B cell (primary cell): ENCODE measurements at places on chromosomes 11 and 22. TPM values are rescaled to one million over a fixed set of nuclear protein-coding genes. Genes with fewer than 3 reads are reported as not detected.

DNA sequence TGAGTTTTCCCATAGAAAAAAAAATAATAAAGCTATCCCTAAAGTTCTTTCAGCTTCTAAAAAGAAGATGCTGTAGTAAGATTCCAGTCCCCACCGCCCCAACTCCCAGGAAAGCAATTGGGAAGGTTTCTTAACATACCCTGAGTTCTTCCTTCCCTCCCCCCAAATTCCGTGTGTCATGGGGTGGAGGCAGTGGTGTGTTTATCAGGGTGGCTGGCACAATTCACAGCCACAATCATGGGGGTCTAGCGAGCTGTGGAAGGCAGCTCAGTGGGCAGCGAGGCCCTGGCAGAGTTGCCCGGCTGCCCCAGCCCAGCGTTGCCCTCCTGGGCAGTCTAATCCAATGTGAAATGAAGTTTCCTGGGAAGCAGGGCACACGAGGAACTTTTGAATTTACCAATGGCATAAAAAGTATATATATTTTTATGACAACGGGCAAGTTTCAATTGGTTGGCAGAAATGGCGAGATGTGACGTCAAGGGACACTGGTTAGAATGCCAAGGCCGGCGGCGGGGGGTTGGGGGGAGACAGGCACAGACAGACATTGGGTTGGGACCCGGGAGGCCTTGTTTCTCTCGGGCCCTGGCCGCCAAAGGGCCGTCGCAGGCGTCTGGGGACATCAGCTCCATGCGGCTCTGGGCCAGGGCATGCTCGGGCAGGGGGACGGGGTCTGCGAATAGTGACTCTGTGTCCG is 80.7 kb upstream of the PPARA start:
- H3K4me1 ChIP-seq: peaks cover 22% of the 10 kb centered on the region
- DNase-seq: peak; percentile 55
- H3K4me3 ChIP-seq: peak overlapping the region; percentile 78
- no peaks in the 10 kb centered on the region for H3K27me3 ChIP-seq
- H3K27ac ChIP-seq: peak overlapping the region; percentile 68
- H3K36me3 ChIP-seq: no peaks in the 10 kb centered on the region

GRCh38 chr11:79487412-79487811 is 46.6 kb upstream of the TENM4 start:
- no peaks in the 10 kb centered on the region for H3K36me3 ChIP-seq
- no peak overlapping the region for H3K4me3 ChIP-seq
- no peak for DNase-seq
- no peaks in the 10 kb centered on the region for H3K27me3 ChIP-seq
- peaks cover 11% of the 10 kb centered on the region for H3K4me1 ChIP-seq
- H3K27ac ChIP-seq: no peak overlapping the region

DNA sequence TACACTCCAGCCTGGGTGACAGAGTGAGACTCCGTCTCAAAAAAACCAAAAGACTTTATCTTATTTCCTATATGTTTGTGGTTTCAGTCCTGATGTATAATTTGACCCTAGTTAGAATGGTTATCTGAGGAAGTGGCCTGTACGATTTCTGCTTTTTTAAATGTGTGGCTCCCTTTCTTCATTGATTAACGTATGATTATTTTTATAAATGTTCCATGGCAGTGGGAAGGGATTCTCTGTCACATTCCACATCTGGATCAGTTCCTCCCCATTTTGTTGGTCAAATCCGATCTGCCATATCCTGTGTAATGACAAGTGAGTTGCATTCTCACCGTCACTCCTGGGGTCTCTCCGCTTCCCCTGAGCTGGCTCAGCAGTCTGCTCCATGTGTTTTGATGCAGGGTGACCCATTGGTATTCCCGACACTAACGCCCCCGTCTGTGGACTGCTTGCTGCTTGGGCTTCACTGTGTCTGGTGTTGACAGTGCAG is 20.3 kb downstream of the NEAT1 start:
- peak overlapping the region; percentile 79 for H3K27ac ChIP-seq
- peaks cover 4% of the 10 kb centered on the region for H3K36me3 ChIP-seq
- H3K27me3 ChIP-seq: no peaks in the 10 kb centered on the region
- DNase-seq: no peak
- H3K4me3 ChIP-seq: no peak overlapping the region

GRCh38 chr22:34880662-34881061 is 185.3 kb upstream of the ISX start:
- no peak overlapping the region for H3K4me3 ChIP-seq
- H3K27ac ChIP-seq: no peak overlapping the region
- H3K27me3 ChIP-seq: no peaks in the 10 kb centered on the region
- H3K4me1 ChIP-seq: no peaks in the 10 kb centered on the region
- H3K36me3 ChIP-seq: no peaks in the 10 kb centered on the region

- no peak for DNase-seq
- H3K36me3 ChIP-seq: no peaks in the 10 kb centered on the region
- no peak overlapping the region for H3K4me3 ChIP-seq
- no peak overlapping the region for H3K27ac ChIP-seq
Observed at GRCh38 chr11:44687388-44687787, 39.4 kb upstream of the TSPAN18 start.

DNA sequence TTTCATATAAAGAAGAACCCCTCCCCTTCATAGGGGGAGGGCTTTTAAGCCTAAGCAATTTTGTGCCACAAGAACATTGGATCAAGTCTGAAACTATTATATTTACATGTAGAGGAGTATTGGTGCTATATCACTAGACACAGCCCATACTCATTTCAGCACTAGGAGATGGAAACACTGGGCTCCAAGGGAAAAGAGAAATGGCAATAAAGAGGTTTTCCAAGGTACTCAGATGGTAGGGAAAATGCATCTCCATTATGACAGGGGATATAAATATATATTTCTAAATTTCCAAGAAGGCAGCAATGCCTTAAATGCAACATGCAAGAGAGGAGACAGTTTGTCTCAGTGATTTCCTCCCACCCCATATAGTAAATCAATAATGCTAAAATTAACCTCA is 209.0 kb downstream of the RAB38 start:
- H3K36me3 ChIP-seq: no peaks in the 10 kb centered on the region
- H3K27me3 ChIP-seq: no peaks in the 10 kb centered on the region
- no peaks in the 10 kb centered on the region for H3K4me1 ChIP-seq
- no peak overlapping the region for H3K27ac ChIP-seq

GRCh38 chr11:23022854-23023253 is 162.6 kb upstream of the CCDC179 start:
- no peaks in the 10 kb centered on the region for H3K36me3 ChIP-seq
- DNase-seq: no peak
- no peaks in the 10 kb centered on the region for H3K4me1 ChIP-seq
- H3K27me3 ChIP-seq: no peaks in the 10 kb centered on the region

DNA sequence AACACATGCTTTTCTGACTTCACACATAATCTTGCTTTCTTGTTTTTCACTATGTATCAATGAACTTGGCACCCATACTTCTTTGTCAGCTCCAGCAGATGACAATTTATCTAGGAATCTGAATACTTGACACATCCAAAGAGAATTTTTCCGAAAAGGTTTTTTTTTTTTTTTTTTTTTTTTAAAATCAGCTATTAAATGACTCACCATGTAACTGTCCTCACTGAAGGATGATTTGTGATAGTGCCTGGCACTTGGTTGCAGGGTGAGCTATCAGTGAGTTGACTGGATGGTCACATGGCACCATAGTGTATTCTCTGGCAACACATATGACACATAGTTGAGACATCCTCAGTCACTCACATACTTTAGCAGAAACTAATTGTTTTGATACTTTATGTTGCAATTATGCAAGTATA is 133.4 kb upstream of the E2F8 start:
- H3K4me1 ChIP-seq: no peaks in the 10 kb centered on the region

DNA sequence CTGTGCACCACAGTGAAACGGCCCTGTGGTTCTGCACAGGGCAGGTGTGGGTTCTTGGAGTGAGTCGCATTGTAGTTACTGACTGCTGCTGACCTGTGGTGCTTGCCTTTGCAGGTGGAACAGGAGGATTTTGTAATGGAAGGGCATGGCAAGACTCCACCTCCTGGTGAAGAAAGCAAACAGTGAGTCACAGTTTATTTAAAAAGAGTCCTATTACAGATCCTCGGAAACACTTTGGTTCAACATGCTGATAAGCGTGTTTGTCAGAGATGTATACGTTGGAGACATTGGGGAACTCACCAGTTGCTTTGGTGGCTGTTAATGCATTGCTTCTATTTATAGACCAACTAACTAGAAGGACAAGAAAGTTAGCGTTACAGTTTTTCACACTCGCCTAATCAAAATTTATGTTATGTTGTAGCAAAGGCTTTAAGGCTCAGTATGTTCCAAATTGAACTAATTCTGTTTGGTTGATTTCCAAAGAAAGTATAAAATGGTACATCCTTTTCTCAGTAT is 21.7 kb upstream of the TNRC6B start:
- H3K4me3 ChIP-seq: no peak overlapping the region
- no peak overlapping the region for H3K27ac ChIP-seq
- no peaks in the 10 kb centered on the region for H3K27me3 ChIP-seq
- DNase-seq: no peak
- H3K4me1 ChIP-seq: no peaks in the 10 kb centered on the region

GRCh38 chr11:114813189-114813718 is 134.9 kb downstream of the NXPE2 start:
- no peaks in the 10 kb centered on the region for H3K4me1 ChIP-seq
- DNase-seq: no peak
- H3K27ac ChIP-seq: no peak overlapping the region

GRCh38 chr11:80816966-80817365 is 1376.1 kb upstream of the TENM4 start:
- DNase-seq: peak; percentile 19
- no peaks in the 10 kb centered on the region for H3K27me3 ChIP-seq
- H3K4me1 ChIP-seq: peaks cover 4% of the 10 kb centered on the region
- no peak overlapping the region for H3K4me3 ChIP-seq

DNA sequence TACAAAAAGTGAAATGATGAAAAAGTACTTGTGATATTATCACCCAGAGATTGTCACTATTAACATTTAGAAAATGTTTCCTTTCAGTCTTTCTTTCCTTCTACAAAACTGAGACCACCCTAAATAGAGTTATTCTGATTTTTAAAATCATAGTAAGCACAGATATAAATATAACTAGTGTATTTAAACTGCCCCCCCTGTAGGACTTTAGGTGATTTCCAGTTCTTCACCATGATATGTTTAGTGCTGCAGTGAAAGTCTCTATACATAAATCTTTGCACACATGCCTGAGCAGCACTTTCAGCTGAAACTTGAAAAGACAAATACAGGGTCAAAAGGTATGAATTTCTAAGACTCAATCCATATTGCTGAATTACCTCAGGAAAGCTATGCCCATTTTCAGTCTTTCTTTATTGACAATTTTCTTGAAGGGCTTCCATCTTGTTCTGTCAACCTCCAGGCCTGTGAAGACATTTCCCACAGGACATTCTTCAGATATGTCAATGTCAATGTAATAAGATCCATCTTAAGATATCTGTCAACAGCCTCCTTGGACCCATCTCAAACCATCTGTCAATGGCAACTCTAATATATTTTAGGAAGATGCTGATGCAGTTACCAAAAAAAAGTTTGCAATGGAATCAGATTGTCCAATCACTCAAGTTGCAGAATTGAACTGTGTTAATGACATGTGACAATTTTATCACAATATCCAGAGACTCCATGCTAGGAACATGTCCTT is 30.8 kb upstream of the LDLRAD3 start:
- DNase-seq: no peak
- H3K27ac ChIP-seq: no peak overlapping the region
- H3K36me3 ChIP-seq: no peaks in the 10 kb centered on the region
- H3K27me3 ChIP-seq: no peaks in the 10 kb centered on the region
- H3K4me1 ChIP-seq: no peaks in the 10 kb centered on the region
- no peak overlapping the region for H3K4me3 ChIP-seq

DNA sequence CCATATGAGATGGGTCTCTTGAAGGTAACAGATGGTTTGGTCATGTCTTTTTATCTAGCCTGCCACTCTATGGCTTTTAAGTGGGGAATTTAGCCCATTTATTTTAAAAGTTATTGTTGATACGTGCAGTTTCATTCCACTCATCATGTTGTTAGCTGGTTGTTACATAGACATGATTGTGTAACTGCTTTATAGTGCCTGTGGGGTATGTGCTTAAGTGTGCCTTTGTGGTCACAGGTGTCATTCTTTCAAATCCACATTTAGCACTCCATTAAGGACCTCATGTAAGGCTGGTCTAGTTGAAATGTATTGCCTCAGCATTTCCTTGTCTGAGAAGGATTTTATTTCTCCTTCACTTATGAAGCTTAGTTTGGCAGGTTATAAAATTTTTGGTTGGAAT is 263.8 kb upstream of the LUZP2 start:
- no peaks in the 10 kb centered on the region for H3K4me1 ChIP-seq
- H3K36me3 ChIP-seq: no peaks in the 10 kb centered on the region
- H3K4me3 ChIP-seq: no peak overlapping the region
- no peak for DNase-seq
- no peaks in the 10 kb centered on the region for H3K27me3 ChIP-seq

DNA sequence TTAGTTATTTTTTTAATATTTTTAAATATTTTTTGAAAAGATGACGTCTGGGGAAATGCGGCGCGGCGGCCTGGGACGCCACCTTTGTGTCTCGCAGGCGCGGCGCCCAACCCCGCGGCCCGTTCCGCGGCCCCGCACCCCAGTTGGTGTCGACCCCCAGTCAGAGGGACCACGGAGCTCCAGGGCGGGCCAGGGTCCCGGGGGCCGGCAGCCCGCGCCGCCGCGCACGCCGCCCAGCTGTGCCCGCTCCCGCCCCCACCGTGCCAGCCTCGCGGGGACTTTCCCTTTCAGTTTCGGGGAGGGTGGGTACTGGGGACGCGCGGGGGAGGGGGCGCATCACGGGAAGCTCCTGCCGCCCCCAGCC is 1.6 kb downstream of the CCND1 start:
- peaks cover 4% of the 10 kb centered on the region for H3K36me3 ChIP-seq
- H3K4me3 ChIP-seq: peak overlapping the region; percentile 76
- H3K4me1 ChIP-seq: peaks cover 42% of the 10 kb centered on the region
- DNase-seq: no peak
- peaks cover 31% of the 10 kb centered on the region for H3K27me3 ChIP-seq
- H3K27ac ChIP-seq: peak overlapping the region; percentile 64

GRCh38 chr11:63613517-63614135 is 607 bp downstream of the PLAAT3 start:
- peak overlapping the region; percentile 67 for H3K4me3 ChIP-seq
- H3K4me1 ChIP-seq: peaks cover 16% of the 10 kb centered on the region
- no peaks in the 10 kb centered on the region for H3K36me3 ChIP-seq
- H3K27ac ChIP-seq: no peak overlapping the region

GRCh38 chr11:18853086-18853720 is 61.6 kb upstream of the PTPN5 start:
- no peaks in the 10 kb centered on the region for H3K36me3 ChIP-seq
- no peak overlapping the region for H3K27ac ChIP-seq
- no peak overlapping the region for H3K4me3 ChIP-seq
- DNase-seq: no peak
- peaks cover under 1% of the 10 kb centered on the region for H3K27me3 ChIP-seq

- H3K4me3 ChIP-seq: no peak overlapping the region
- H3K4me1 ChIP-seq: peaks cover 38% of the 10 kb centered on the region
- DNase-seq: no peak
- H3K27me3 ChIP-seq: no peaks in the 10 kb centered on the region
- no peak overlapping the region for H3K27ac ChIP-seq
Observed at GRCh38 chr11:64784813-64785581, 6.7 kb upstream of the SF1 start.

Gene DENND5A
- total RNA-seq: 41.3 and 41.6 TPM in 2 replicates

Gene IL10RA
- total RNA-seq: 417 and 434 TPM in 2 replicates

Gene LRRN4CL
- 0.15 and 0.25 TPM in 2 replicates for total RNA-seq

Gene CNTN5
- total RNA-seq: not detected in 2 replicates

Gene PHF21B
- total RNA-seq: not detected in 2 replicates

Gene XNDC1N
- 33.2 and 34.2 TPM in 2 replicates for total RNA-seq

Gene ANGPTL5
- not detected in 2 replicates for total RNA-seq

Gene KCNQ1OT1
- 0.89 and 0.95 TPM in 2 replicates for total RNA-seq

Gene TRIM34
- total RNA-seq: 24.1 and 29.1 TPM in 2 replicates
